ENCODE measurements at places on chromosomes 1 and 21.

GRCh38 chr1:159214149-159214760, 9.6 kb downstream of the ACKR1 start:
- peak; percentile 44 for DNase-seq

- no peak for DNase-seq
These were observed 12.1 kb upstream of the SELENBP1 start for GRCh38 chr1:151384584-151384983.

DNA sequence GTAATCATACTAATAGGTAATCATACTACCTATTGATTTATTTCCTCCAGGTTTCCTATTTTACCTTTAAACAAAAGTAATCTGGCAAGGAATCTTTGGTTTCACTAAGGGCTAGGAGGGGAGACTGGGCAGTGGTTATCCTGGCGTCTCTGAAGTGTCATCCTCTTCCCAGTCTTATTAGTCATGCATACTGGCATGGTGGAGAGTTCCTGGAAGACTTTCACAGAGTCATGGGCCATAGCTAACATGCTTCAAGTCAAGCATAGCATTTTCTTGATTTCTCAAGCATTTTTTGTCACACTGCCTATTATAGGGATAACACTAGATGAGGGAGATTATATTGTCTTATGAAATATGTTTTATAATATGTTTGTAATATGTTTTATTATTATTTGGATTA, 64.0 kb upstream of the ASB17 start:
- DNase-seq = no peak

DNA sequence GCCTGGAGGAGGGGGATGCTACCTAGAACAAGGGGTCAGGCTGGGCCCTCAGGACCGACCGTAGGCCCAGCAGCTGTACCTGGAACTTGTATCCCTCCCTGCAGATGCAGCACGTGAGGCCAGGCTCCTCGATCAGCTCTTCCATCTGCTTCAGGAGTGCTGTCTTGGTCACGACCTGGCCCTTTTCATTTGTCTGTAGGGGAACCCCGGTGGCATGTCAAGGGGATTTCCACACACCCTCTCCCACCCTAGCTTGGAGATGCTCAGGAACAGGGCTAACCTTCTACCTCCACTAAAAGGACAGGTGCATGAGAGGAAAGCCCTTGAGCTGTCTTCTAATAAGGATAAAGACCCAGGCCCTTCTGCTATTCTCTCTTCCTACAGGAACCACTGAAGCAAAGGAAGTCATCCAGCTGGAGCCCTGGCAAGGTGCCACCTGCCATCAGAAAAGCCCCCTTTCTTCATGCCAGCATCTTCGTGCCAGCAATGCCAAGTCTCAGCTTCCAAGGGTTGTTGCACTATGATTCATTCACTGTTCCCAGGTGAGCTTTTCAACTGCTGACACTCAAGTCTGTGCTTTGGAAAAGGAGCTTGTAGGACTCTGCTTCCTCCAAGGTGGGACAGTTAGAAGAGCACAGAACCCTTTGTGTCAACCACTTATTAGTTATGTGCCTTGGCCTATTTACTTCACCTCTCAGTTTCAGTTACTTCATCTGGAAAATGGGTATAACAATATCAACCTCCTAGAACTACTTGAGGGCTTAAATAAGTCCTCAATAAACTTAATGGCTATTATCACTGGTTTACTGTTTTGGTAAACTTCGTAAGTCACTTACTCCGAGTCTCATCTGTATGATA, 122.1 kb downstream of the UBR4 start:
- DNase-seq = no peak

DNA sequence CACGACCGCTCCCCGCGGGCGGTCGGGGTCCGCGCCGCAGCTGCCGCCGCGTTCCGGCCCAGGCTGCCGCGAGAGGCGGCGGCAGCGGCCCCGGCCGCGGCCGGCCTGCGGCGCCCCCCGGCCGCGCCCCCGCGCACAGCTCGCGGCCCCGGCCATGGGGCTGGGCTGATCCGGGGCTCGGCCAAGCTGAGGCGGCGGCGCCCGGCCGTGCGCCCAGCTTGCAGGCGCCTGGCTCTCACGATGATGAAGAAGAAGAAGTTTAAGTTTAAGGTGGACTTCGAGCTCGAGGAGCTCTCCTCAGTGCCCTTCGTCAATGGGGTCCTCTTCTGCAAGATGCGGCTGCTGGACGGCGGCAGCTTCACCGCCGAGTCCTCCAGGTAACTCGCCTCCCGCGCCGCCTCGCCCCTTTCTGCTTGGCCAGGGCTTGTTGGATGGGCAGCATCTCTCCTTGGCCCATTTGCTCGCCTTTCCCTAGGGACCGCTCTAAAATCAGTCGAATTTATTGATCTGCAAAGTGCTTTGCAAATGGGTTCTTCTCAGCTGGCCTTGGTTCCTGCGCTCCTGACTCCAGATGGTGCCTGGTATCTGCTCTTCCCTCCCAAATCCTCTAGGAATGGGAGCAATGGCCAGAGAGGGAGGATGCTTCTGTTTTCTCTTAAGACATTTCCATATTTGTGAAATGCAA, 431 bp downstream of the EEIG2 start:
- DNase-seq = peak; percentile 73

- DNase-seq = no peak
These were observed 6.0 kb downstream of the DLGAP3 start for GRCh38 chr1:34923490-34923889.

DNA sequence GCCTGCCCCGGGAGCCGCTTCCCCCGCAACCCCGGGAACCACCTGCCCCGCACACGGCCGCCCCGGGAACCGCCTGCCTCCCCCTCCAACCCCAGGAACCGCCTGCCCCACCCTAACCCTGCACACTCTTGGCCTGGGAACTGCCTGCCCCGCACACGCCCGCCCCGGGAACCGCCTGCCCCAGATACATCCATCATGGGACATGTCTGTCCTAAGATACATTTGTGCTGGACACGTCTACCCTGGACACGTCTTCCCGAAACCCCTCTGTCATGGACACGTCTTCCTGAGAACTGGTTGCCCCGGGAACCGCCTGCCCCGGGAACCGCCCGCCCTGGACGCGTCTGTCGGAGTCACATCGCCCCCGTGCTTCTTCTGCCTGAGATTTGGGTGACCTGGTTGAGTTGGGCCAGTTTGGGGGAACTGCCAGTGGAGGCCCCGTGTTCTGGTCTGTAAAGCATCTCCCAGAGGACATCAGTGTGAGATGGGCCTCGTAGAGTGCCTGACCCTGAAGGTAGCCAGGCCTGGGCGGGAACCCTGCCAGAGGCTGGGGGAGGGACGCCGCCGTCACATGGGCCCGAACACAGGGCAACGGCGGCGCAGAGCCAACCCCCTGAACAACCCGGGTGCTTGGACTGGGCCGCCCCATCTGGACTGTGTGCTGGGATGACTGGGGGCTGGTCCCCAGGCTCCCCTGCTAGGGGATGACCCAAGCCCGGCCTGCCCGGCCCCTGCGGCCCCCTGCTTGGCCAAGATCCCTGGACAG, 3.6 kb downstream of the PERM1 start:
- no peak for DNase-seq

- no peak for DNase-seq
These were observed 175.7 kb downstream of the VPS13D start for GRCh38 chr1:12405325-12406210.

- no peak for DNase-seq
These were observed 532.5 kb downstream of the NCAM2 start for GRCh38 chr21:21530680-21531079.

DNA sequence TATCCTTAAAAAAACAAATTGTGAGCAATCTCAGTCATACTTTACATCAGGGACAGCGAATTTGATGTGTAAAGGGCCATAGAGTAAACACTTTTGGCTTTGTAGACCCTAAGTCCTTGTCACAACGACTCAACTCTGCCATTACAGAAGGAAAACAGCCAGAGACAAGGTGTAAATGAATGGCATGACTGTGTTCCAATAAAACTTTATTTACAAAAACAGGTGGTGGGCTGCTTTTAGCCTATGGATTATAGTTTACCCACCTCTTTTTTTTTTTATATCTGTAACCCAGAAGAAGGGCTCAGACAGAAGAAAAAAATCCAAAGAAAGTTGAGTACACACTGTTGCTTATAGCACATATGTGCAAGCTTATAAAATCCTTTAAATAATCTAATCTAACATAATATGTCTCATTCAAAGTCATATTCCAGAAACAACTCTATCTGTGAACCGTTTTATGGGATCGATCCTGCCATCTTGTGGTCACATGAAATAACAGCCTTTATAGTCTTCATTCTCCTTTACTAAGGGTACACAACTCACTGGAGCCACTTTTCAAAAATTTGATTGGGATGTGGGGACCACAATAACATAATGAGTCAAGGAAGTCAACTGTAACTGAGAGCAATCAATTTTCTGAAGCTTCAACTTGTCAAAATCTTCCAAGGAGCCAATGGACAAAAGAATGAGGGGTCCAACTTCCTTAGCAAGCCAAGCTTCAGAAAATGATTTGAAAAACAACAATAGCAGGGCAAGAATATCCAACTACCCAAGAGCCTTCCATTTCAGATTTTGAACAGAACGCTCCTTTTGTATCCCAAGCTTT, 142.2 kb upstream of the KRTAP19-8 start:
- peak; percentile 41 for DNase-seq

- no peak for DNase-seq
These were observed 6.0 kb downstream of the COL9A2 start for GRCh38 chr1:40310983-40311642.

DNA sequence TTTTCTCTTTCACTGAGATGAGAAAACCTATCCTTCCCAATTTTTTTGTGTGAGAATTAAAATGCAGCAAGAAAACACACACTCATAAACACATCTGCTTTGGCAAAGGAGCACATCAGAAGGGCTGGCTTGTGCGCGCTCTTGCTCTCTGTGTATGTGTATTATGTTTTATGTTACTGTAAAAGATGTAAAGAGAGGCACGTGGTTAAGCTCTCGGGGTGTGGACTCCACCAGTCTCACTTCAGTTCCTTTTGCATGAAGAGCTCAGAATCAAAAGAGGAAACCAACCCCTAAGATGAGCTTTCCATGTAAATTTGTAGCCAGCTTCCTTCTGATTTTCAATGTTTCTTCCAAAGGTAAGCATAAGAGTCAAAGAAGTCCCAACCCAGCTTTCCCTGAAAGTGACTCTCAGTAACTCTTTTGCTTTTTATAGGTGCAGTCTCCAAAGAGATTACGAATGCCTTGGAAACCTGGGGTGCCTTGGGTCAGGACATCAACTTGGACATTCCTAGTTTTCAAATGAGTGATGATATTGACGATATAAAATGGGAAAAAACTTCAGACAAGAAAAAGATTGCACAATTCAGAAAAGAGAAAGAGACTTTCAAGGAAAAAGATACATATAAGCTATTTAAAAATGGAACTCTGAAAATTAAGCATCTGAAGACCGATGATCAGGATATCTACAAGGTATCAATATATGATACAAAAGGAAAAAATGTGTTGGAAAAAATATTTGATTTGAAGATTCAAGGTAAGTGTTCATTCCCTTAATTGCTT, at the start of gene CD2:
Gene CD2 (plus strand): TSS at position 233 of the 780 bp plus-strand sequence. CDS start 63 bp downstream, at position 296.
- no peak for DNase-seq

DNA sequence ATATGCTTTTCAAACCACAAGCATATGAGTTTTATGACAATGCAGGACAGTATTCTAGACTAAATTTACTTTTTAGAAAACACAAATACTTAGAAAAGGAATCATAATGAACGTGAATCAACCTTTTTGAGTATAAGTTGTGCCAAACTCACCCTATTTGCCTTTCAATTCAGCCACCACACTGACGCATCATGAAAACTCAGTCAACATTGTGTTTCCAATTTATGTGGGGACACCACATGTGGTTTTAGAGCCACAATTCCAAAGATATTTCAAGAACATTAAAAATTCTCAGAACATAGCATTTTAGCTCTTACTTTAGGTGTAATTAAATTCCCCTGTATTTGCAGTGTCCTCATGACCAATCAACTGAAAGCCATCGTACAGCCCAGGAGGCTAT, 118.8 kb downstream of the PTBP2 start:
- DNase-seq = no peak

DNA sequence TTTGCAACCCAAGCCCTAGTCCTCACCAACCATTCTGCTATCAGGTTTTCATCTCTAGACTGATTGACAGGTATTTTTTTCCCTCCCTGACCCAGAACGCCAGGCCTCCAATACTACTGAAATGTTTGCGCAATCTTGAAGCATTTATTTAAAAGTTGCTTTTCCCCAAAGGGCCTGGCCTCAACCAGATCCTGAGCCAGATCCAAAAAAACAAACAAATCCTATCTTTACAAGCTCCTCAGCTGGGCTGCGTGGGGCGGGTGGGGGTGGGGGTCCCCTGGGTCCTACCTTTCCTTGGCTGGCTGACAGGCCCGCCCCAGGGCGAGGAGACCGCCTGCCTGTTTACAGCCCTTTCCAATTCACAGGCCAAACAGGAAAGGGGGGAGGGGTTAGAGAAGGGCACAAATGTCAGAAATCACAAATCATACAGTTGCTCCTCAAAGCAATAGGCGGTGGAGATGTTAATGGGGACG, 98.8 kb downstream of the FOXD2 start:
- DNase-seq = peak; percentile 20

DNA sequence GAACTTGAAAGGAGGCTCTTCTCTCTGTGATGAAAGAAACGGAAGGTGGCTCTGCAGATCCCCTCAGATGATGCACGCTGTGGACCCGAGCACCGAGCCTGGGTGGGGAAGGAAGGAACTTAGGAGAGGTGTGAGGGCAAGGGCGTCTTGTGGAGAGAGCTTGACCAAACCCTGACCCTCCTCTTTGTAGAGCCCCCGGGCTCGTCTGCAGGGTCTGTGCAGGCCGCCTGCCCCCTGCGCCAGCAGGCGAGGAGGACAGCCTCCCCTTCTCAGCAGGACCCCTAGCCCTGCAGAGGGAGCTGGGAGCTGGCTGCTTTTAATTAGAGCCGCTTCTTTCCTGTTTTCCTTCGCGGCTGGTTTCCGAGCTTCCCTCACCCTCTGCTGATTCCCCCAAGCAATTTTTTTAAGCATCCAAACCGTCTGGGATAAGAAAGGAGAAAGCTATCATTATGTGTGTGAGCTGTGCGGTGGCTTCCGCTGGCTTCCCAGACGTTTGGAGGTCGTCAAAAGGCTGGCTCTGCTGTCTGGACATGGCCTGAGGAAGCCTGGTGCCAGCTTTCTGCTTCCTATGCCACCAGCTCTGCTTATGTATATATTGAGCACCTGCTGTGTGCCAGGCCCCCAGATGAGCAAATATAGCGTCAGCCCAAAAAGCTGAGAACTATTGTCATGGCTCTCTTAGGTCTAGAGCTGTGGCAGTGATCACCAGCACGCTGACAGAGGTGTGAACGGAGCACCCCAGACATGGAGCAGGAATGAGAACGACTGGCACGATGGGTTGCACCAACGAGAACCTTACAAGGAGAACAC, 160.2 kb upstream of the IRF2BP2 start:
- no peak for DNase-seq

GRCh38 chr1:227240983-227241382, 77.3 kb downstream of the CDC42BPA start:
- no peak for DNase-seq

DNA sequence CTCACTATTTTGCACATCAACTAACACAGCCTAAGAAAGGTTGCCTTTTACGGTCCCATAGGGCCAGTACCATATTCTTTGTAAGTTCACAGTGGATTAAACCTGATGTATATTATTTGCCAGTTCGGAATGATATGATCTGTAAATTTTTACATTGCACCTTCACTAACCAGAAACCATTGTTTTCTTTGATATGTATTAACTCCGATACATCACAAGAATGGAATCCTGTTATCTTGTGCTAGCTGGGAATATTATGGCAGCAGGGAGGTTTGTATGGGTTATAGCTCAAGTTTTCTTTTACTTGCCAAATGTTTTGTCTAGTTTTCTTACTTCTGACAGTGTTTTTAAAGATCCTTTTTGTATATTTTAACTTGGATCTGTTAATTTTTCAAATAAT, 51.4 kb upstream of the S1PR1 start:
- no peak for DNase-seq

Data from NCI-H2171 treated with DMSO at 0.1 percent for 48 hours (cell line).